ENCODE measurements at places on chromosomes 5 and 9.

- no peak for DNase-seq
Observed at GRCh38 chr9:89470224-89470839, 27.6 kb downstream of the SEMA4D start.

DNA sequence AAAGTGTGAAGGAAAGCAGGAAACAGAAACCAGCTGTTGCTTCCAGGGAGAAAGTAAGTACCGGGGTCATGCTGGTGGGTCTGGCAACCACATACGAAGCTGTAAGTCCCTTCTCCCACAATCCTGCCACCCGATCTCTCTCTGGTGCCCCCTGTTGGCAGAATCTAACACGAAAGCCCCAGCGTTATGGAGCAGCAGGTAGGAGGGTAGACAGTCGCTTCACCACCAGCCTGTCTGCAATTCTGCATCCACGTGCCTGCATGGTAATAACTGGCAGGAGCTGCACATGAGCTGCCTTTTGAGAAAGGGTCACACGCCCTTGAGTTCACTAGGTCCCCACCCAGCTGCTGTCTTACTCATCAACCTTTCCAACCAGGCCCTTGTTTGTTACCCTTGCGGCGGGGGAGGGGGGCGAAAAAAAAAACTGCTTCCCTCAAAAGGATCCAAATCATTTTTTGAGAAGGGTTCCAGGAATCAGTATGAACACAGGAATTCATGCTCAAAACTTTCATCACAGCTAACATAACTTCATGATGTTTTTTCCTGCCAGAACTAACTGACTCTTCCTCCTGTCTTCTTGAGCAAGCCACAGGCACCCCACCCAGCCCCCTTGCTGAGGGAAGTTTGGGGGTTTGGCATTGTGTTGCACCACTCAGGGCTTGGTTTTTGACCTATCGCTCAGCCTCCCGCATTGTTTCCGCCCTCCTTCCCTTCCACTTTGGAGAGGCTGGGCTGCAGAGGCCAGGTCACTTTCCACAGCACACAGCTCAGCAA lies 19.6 kb upstream of the TMEM252 start:
- DNase-seq: peak; percentile 38

DNA sequence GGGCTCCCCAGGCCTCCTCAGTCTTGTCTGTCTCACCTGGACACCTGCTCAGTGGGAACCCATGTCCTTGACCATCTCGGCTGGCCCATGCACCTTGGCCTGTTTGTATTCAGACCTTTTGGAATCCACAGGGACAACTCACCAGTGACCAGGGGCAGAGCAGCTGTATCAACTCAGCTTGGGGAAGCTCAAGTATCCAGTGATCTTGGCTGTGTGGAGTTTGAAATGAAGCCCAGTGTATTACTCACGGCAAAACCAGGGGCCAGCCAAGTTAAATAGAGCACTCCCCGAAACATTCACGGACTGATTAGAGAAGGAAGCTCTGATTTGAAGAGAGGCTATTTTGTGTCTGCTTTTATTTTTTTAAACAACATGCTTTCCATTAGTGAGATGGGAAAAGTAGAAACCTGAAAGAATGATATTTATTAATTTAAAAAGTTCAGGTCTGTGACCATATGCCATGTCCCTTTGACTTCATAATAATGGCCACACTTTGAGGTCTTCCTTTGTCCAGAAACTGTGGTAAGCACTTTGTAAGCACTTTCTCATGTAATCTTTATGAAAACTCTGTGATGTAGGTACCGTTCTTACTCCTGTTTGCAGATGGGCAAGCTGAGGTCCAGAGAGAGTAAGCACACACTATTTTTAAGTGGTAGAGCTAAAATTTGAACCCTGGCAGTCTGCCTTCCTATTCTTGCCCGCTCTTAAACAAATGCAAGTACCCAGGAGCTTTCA lies 656.5 kb downstream of the BNC2 start:
- peak; percentile 66 for DNase-seq

GRCh38 chr5:10737880-10738279 lies 23.2 kb downstream of the DAP start:
- DNase-seq: no peak

GRCh38 chr5:112208699-112209615 lies 210.1 kb downstream of the EPB41L4A start:
- DNase-seq: peak; percentile 37

DNA sequence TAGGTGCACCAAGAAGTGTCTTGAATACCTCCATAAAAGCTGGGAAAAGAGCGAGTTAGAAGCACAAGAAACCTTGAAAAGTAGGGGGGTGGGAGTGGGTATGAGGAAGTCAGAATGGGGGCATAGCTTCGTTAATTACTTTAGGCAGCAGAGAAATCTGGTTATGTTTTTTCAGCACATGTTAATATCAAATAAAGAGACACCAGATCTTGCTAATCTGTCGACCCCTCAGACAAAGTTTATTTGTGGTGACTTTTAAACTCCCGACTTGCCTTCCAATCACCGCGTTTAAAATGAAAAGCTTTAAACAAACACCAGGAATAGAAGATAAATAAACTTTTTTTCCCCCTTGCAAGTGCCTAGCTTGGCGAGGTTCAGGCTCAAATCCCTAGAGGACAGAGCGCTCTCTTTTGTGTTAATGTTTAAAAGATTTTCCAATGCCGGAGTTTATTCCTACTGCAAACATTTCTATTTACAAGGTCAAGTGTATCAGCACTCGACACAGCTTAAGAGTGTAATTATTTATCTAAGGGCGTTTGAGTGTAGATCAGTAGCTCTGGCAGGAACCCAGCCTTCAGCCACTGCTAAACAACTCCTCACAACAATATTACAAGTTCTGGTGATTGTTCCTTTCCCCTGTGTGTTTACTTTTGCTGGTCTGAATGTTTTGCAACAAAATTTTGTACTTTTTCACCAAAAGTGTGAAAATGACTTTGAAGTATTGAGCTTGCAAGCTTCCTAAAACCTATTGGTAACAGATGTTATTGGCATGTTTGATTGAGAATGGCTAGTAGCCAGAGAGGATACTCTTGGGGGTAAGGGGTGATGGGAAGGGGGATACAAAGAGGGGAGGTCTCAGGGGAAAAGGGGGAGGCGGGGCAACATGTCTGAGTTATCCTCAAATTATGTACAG lies 3.8 kb downstream of the GAS1 start:
- peak; percentile 73 for DNase-seq

DNA sequence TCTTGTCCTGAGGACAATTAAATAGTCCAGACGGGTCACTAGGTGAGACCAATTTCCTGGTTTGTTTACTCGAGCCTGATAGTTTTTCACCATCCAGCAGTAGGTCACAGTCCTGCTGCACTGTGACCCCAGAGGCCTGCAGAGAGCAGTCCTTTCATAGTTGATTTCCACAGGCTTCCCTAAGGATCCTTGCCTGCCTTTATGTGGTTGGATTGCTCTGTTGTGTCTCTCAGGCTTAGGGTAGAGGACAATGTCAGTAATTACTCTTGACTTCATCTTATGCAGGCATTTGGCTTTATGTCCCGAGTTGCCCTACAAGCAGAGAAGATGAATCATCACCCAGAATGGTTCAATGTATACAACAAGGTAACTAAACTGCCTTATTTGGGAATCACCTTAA lies 9.0 kb upstream of the CATSPER3 start:
- DNase-seq: no peak

- DNase-seq: no peak
Observed at GRCh38 chr5:68303038-68303738, 87.6 kb downstream of the PIK3R1 start.

DNA sequence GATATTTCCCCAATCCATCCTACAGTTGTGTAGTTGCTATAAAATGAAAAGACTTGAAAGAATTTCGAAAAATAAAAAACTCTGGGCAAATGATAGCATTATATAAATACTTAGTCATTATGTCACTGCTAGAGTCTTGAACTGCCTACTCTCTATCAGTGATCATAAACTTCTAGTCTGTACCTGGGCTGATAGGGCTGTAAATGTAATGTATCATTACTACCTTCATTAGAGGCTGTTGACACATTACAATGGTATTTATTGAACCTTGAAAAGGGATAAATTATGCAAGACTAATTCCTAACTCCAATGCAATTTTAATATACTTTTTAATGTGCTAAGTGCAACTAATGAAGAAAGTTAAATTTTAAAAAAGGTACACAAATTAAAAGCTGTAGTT lies 214.1 kb upstream of the EFNA5 start:
- no peak for DNase-seq

GRCh38 chr9:84811072-84811750 lies 141.7 kb downstream of the NTRK2 start:
- no peak for DNase-seq

- DNase-seq: peak; percentile 41
Observed at GRCh38 chr5:33675958-33676464, 215.8 kb downstream of the ADAMTS12 start.

DNA sequence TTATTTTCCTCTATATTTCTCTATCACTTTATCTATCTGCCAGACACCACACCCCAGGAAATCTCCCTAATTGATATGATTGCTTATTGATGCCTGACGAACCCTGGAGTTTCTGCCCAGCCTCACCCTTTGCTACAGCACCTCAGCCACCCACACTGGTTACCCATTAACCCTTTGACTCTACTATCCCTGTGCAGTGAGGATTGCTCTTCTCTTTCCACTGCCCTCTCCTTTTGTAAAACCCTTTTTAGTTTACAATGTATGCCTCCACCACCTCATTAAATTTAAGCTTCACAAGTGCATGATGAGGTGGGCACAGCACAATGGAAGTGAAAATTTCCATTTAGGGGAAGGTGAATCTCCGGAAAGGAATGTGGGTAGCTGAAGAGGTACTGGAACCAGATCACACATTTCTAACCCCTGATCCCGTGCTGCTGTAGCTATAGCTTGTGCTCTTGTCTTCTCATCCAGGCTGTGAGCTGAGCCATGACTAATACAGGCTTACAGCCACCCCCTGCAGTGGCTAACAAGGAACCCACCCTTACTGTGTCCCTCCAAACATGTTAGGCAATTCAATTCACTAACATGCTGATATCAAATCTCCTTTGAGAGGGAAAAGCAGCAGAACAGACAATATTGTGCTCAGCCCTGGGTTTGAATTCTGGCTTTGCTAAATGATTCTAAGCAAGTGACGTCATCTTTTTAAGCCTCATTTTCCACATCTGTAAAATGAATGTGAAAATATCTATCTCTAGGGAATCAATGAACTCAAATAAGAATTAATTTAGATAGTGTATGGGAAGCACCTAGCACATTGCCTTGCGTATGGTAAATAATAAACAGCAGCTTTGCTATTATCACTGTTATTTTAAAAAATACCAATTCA lies 186.9 kb upstream of the TRIM32 start:
- DNase-seq: peak; percentile 17

DNA sequence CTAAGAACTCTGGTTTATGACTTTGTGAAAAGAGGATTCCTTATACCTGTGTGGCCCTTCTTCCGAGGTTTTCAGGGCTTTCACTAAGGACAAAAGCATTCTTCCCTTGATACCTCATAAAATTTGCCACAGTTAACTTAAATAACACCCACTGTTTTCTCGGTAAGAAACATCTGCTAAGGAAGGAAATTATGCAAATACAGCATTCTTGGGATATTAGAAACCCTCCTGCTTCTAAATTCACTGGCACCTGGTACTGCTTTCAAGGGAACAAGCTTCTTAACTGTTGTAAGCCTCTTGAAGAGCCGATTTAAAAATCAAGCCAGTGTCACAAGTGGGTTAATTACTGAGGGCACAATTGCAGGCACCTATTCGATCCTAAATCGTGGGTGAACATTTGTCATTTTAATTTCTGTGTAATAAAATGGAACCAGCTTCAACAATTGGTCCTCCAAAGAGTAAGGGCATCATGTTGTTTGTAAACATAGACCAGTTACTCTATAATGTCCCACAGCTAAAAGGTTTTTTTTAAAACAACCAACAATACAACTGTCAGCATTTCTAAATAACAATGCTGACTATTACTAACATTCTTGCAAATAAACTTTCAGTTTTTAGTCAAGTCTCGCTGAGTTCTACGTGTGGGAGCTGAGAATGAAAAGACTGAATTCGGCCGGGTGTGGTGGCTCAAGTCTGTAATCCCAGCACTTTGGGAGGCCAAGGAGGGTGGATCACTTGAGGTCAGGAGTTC lies 26.6 kb downstream of the AK3 start:
- DNase-seq: no peak

GRCh38 chr5:150762211-150762610 lies 3.4 kb upstream of the DCTN4 start:
- no peak for DNase-seq

DNA sequence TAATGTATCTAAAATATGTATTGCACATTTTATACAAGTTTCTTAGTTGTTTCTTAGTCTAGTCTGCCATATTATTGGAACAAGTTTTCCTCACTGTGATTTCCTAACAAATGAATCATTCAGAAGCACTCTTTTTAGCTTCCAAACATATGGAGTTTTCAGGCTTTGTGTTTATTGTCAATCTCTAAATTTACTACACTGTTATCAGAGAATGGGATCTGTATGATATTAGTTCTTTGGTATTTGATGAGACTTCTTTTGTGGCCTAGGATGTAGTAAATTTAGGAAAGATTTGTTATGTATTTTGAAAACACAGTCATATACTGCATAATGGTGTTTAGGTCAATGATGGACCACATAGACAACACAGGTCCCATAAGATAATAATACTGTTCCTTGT lies 25.7 kb downstream of the SREK1IP1 start:
- DNase-seq: no peak

DNA sequence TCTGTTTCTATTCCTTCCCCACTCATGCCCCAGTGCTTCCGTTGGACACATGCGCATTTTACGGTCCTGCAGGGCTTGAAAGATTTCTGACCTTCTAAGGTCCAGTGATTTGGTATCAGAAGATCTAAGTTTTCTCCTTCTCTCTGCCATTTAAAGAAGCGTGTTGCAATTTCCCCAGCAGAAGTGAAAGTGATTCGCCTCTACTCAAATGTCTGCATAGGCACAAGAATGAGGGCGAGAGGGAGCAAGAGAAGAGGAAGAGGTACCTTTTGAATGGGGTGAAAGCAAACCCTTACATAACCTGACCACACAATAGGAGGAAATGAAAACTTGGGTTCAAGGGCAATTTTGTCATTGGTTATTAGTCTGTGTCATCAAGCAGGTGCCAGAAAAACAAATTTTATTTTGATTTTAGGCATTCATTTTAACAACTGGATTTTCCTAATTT lies 31.7 kb upstream of the NR3C1 start:
- no peak for DNase-seq

DNA sequence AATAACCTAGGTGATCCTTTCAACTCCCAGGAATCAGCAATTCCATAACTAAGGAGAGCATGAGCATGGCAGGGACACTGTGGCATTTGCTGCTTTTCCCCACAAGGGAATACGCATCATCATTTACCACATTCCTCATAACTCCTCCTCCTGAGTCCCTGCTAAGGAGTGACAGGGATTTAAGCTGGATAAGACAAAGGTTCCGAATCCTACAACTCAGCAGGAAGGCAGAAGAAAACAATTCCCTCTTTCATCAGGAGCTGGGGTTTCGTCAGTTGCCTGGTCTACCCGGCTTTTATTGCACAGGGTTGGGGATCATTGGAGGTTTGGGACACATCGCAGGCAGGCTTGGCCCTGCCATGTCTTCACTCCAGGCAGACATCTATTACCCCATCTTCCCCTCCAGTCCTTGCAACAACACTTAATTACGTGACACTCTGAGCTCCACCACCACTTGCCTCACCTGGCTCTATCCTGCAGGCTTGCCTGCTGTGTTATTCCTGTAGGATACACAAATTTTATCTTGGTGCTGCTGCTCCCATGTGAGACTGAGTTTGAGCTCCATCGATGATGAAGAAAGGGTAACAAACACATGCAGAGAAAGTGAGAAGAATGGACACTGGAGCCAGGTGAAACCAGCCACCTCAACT lies 563.0 kb upstream of the KLF4 start:
- no peak for DNase-seq
